ENCODE measurements at places on chromosomes 13 and 19. TPM values are rescaled to one million over a fixed set of nuclear protein-coding genes. Genes with fewer than 3 reads are reported as not detected.
A peak's percentile ranks its signal among the peaks of the same experiment; 100 is the strongest.

The LIM2 gene
- total RNA-seq = not detected

The HRC gene
- total RNA-seq = 1.1 TPM

The PLPP2 gene
- 0.83 TPM for total RNA-seq

The DLL3 gene
- total RNA-seq = not detected

The CYP4F8 gene
- total RNA-seq = not detected

The CEACAM7 gene
- total RNA-seq = not detected

The RGS9BP gene
- total RNA-seq = 0.14 TPM

The DZIP1 gene
- total RNA-seq = 21.7 TPM

The ZNF296 gene
- 0.48 TPM for total RNA-seq

The TJP3 gene
- total RNA-seq = 0.10 TPM

The DDX39A gene
- total RNA-seq = 38.7 TPM

The CACNG7 gene
- not detected for total RNA-seq

The LILRB3 gene
- total RNA-seq = 25.5 TPM

DNA sequence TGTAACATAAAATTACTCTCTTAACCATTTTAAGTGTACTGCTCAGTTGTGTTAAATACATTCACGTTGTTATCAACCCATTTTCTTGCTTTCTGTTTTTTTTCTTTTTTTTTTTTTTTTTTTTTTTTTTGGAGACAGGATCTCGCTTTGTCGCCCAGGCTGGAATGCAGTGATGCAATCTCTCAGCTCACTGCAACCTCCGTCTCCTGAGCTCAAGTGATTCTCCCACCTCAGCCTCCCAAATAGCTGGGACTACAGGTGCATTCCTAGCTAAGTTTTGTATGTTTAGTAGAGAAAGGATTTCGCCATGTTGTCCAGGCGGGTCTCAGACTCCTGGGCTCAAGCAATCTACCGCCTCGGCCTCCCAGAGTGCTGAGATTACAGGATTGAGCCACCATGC is 42.5 kb upstream of the C13orf42 start:
- DNase-seq = no peak

- DNase-seq = no peak
Observed at GRCh38 chr19:14150041-14150769, 13.8 kb upstream of the ASF1B start.

DNA sequence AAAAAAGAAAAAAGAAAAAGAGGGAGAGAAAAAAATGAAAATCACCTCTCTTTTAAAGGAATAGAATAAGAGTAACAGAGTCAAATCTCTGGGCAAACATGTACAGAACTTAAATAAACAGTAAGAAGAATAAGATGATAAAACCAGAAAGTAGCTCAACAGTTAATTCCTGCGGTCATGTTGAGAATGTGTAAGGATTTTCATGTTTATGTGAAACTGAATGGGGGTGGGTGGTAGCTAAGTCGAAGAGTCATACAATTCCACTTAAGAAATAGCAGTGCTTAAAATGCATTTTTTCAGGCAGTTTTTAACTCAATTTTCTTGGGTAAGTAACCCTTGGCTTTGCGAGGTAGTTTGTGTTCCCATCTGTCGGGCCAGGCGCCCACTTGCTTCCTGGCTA is 60.9 kb downstream of the PEX11G start:
- no peak for DNase-seq

- no peak for DNase-seq
Observed at GRCh38 chr19:17160908-17161307, 54.2 kb upstream of the USE1 start.

DNA sequence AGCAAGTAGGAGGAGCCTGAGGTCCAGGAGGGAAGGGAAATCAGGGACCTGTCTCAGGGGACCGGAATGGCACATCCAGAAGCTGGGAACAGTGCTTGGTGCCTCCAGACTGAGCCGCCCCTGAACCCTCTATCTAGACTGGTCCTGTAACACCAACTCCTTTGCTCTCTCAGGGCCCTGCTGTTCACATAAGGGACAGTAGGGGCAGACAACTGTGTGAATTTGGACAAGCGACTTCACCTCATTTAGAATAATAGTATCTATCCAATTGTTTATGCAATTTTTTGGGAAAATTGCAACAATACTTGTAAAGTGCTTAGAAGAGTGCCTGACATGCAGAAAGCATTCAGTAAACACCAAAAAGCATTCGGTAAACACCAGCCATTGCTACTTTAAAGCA is 14.0 kb downstream of the SYMPK start:
- no peak for DNase-seq

DNA sequence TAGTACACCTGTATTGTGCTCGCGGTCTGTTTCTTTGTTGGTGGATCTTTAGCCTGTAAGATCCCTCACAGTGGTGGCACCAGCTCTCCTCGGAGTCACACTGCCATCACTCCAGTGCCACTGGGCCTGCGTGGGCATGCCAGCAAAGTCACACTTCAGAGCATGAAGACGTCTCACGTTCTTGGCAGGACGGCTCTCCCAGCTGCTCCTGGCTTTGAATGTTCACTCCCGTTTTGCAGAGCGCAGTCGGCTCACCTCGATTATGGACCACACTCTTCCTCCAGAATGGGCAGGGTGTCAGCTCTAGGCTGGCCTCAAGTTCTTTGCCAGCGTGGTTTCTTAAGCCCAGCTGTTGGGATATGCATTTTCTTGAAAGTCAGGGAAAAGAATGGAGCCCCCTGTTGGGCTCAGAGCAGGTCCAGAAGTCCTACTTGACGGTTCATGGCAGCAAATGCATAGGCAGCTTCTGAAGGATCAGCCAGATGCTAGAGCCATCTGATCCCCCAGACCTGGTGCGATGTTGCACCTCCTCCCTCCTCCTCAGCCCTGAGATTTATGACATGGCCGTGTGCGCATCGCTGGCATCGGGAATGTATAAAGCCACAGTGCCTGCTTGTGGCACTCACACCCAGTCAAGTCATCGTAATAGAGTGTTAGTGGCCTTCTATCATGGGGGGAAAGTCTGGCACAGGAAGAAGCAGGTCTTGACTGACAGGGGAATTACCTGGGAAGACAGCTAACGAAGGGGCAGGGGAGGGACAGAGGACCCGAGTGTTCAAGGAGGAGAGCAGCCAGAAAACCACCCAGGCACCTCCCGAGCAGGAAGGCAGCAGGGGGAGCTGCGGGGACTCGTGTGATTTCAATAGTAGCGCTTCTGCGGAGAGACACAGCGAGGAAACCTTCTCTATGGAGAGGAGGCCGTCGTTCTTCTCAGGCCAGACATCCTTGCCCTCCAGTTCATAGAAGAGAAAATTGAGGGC is 40.2 kb upstream of the NPAS1 start:
- no peak for DNase-seq

DNA sequence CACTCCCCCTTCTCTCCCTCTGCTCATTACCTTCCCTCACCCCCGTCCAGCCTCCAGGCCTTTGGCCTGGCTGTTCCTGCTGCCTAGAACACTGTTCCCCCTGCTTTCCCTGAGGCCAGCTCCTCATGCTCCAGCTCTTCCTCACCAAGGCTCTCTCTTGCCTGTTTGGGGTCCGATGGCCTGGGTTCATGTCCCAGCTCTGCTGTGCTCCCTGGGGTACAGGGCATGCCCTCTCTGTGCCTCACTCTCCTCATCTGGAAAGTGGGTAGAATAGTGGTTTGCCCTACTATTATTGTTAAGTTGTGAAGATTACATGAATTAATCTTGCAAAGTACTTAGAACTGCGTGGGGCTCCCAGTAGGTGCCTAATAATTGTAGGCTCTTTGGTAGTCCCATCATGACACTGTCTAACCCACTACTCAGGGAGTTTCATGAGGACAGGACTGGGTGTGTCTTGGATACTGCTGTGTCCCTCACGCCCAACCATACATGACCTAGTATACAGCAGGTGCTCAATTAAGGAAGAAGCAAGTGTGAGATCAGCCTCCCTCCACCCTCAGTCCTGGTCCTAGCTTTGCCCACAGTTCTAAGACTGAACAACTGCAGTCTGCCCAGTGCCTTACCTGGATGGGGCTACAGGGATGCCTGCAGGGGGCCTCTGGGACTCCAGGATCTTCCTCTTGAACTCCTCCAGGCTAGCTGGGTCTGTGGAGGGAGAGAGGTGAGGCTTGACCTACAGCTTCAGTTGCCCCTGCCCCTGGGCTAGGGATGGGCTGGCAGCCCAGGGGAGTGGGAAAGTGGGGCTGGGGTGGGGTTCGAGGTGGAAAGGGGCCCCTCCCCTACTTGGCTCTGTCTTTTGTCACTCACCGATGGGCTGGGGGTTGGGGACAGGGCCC is 17.0 kb downstream of the PLVAP start:
- no peak for DNase-seq

- no peak for DNase-seq
Observed at GRCh38 chr13:36801035-36801434, 18.0 kb upstream of the RFXAP start.

DNA sequence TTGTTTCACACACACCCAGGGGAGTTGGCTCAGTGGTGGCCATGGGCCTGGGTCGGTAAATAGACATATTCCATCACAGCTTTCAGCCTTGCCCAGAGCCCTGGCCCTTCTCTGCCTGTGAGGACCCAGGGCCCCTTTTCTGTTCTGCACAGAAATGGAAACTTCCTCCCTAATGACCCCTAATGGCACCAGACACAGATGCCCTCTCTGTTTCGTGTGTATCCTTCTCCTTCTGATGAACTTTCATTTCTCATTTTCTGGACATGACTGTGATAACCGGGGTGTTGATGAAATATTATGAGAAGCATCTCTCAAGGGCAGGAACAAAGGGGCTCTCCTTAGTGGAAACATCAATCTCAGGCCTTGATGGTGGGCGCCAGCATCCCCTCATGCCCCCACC is 12.8 kb downstream of the LILRA1 start:
- DNase-seq = no peak

DNA sequence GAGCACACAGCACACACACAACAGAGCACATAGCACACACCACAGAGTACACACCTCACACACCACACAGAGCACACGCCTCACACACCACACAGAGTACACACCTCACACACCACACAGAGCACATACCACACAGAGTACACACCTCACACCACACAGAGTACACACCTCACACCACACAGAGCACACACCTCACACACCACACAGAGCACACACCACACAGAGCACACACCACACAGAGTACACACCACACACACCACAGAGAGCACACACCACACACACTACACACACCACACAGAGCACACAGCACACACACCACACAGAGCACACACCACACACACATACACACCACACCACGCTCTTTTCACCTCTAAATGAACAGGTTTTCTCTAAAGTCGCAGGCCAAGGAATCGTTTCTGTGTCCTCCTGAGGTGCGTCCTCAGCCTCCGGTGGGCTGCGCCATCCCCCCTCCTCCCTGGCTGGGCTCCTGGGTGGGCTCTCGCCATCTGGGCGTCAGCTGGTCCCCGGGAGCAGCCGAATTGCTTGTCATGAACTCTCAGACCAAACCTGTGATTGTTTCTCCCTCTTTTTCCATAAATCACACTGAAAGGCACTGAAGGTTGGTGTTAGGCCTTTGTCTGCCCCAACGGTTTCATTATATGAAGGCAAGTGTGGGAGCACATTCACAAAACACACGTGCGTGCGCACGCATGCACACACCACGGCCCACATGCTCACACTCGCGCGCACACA is 37.4 kb downstream of the TMEM255B start:
- DNase-seq = peak; percentile 57

DNA sequence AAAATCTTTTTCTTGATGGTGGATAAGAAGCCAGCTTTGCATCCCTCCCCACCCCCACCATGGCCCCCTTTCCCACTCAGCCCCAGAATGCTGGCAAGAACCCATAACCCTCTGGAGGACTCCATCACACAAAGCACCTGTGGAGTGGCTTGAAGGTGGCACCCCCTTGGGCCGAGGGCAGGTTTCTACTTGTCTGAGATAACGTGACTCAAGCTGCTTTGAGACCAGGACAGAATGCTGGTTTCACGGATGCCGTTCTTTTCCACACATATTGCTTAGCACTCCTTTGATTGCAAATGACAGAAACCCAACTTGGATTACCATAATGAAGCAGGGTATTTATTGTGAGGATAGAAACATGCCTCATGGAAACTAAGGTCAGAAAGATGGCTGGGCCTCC is 82.2 kb downstream of the LACC1 start:
- DNase-seq = no peak

DNA sequence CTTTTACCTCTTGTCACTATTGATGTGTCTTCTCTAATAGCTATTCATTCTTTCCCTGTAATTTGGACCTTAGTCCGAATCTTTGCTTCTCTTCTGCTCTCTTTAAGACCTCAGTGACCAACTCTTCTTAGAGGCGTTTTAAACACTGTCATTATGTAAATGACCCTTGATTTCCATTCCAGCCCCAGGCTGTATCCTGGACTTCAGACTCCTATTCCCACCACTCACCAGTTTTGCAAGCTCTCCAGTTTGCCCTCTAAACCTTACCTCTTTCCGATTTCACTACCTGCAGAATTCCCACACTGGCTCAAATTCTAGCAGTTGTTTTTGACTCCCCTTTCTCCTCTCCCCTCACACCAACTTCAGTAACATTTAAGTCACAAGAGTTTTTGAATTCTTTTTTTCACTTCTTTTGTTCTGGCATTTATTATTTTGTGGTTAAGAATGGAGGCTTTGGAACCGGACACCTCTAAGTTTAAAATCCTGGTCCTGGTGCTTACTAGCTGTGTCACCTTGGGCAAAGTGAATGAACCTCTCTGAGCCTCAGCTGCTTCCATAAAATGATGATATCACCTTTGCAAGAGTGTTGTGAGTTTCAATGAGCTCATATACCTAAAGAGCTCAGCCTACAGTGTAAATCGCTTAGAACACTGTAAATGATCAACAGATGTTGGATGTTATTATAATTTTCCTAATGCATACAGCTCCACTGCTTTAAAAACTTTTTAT is 13.6 kb upstream of the HMGB1 start:
- DNase-seq = no peak

GRCh38 chr13:100523411-100523810 is 65.2 kb downstream of the GGACT start:
- no peak for DNase-seq

- DNase-seq = no peak
Observed at GRCh38 chr13:38980750-38981078, 9.9 kb downstream of the STOML3 start.

DNA sequence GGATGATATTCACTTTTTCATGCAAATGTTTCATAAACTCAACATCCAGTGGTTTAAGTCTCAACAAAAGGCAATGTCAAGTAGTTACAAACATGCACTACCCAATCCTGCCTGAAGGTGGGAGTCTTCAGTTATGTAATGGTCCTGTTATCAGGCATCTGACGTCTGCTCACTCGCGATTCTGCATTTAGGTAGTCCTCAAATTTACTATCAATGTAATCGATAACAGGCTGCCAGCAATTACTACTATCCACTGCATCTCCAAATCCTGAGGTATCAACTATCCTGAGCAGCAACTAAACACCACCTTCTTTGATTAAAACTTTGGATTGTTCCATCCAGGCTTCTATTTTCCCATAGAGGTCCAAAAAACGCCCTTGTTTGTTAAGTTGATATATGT is 51.2 kb downstream of the NLRP12 start:
- no peak for DNase-seq

All from posterior vena cava (tissue), 2 donors.